ENCODE measurements at places on chromosomes 1 and 21.

DNA sequence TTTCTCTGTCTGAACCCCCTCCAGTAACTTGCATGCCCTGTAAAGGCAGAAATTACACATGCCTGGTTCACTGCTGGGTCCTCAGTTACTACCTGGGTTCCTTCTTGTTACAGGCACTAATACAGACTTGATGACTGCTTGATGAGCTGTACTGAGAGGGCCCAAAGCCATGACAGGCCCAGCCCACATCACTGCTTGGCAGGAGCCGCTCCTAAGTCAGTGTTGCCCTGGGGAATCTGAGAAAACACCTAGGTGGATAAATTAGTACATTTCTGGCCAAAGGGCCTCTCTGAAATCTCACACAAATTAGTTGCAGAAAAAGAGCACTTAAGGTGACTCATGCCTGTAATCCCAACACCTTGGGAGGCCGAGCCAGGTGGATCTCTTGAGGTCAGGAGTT is 37.8 kb upstream of the IRF2BP2 start:
- DNase-seq = no peak

DNA sequence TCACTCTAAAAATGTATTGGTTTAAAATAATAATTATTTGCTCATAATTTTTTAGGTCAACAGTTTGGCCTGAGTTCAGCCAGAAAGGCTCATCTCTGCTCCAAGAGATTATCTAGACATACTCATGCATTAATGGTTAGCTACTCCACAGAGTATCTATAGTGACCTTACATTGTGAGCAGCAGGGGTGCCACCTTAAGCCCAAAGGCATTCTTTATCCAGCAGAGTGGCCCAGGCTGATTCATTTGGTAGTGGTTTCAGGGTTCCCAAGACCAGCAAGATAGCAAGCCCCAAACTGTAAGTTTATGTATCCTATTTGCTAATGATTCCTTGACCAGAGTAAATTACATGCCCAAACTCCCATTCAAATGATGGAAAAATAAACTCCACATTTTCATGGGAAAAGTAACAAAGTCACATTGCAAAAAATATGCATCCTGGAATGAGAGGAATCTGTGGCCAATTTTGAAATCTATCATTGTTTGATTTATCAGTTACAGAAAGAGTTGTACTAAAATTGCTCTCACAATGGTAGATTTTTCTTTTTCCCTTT is 182.6 kb upstream of the KCNK2 start:
- no peak for DNase-seq

- peak; percentile 43 for DNase-seq
Measured at GRCh38 chr1:212012034-212012740, 23.2 kb downstream of the INTS7 start.

DNA sequence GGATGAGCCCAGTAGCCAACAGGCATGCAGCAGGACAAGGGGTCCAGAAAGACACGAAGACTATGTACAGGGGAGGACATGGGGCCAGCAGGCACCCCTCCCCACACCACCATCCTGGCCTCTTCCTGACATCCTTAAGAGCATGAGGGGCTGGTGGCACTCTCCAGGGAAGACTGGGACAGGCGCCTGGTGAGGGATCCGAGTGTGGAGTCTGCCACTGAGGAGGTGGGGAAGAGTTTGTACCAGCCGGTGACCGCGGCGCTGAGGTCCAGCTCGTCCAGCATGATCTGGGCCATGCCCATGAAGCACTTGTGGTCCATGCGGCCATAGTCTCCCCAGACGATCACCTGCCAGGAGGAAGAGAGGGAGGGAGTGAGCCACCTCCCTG is 39.1 kb downstream of the RIMS3 start:
- no peak for DNase-seq

DNA sequence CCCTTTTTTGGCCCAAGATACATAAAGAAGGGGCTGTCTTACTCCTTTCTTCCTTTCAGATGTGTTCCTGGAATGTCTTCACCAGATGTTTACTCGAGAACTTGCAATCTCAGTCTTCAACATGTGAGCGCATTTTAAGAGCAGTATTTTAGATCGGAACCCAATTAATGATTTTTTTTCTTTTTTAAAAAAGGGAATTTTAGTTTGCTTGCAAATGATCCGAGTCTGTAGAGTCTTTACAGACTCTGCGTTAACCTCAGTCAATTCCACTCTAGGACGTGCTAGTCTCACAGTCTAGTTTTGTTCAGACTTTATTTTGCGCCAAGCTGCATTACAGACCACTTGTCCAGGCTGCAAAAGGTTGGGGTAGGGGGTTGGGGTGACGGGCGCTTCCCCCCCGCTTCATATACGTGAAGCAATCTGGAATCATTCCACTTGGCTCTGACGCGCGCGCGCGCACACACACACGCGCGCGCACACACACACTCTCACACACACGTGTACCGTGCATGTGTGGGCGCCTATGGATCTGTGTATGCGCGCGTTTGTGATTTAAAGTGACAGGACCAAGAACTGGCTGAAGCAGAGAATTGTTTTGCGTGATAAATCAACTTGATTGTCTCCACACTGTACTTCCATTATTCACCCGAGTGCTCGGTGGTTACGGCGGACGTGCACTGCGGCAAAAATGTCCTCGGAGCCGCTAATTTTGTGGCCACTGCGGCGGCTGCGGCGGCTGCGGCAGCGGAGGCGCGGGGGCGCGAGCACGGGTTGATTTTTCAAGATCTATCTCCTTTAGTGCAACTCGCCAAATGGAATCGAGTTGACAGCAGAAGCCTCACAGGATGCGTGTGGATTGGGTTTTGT is 25.6 kb upstream of the NFIA start:
- no peak for DNase-seq

DNA sequence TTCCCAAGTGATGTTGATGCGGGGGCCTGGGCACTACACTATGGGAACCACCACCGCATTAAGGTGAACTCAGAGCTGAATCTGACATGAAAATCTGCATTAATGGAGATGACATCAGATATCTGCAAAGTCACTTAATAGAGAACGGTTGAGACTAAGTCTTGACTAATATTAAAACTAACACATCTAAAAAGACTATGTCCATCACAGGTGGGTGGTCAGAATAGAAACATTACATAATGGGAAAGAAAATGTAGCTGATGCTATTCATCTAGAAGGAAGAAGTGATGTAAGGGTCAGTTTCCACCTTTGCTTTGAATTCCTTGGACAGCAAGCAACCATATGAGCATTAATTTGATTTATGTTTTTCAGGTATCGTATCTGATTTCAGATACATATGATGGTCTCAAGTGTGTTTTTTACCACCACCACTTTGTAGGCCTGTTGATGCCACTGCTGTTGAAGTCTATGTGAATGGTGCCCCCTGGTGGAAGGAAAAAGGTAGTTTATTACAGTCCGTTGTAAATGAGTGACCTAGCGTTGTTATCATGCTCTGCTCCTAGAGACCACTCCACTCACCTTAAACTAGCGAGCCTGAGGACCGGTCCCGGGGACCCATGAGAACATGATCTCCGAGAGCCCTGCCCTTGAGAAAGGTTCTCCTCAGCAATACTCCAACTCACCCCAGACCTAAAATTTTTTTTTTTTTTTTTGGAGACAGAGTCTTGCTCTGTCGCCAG is 73.5 kb downstream of the BACH1 start:
- peak; percentile 37 for DNase-seq

DNA sequence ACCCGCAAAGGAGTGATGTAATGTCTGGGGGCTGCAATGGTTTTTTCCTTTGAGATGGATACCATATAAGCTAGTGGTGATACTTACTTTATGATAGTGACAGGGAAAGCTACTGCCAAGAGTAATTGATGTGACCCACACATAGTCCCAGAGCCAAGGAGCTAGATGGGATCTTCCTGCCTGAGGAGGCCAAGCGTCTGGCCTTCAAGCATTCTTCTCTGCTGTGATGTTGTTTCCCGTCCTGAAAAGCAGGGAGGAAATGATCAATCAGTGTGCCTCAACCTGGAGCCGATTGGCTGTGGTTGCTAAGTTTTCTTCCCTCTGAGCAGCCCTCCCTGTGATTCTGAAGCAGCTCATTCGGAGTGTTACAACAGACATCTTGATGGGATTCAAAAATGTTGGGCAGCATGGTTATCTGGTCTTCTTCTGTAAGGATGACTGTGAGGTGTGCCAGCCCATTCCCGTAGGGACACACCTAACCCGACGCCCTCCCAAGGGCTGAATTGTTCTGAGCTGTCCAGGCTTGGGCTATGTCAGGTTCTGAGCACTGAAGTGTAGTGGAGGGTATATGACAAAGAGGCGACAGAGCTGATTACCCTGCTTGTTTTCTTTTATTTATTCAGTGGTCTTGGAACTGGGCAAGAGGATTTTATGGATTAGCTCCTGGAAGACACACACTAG is 56.7 kb downstream of the UCK2 start:
- no peak for DNase-seq
